GM12892 (cell line): ENCODE measurements at places on chromosomes 3 and 15.

- no peak for DNase-seq
Observed at GRCh38 chr15:73985101-73985873, 6.8 kb downstream of the STOML1 start.

- DNase-seq: no peak
Observed at GRCh38 chr15:100017140-100017539, 283.9 kb upstream of the LYSMD4 start.

DNA sequence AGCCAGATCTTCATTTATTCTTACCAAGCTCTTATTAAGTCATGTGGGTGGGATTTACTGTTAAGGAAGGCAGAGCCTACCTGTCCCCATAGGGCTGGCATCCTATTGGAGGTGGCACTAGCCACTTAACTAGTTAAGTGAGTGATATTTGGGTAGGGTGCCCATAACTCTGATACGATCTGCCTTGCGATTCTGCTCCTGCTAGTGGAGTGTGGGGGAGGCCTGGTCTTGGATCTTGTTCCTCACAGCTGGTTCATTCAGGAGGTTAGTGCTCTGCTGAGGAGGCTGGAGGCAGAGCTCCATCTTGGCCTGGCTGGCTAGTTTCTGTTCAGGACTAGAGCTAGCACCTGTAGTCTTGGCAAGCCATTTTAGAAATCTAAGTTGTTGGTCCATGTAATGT, 9.3 kb downstream of the BAHD1 start:
- DNase-seq: no peak

GRCh38 chr3:51681453-51681852, 10.4 kb downstream of the TEX264 start:
- DNase-seq: no peak

GRCh38 chr3:101061312-101061711, 68.1 kb upstream of the ABI3BP start:
- no peak for DNase-seq

- DNase-seq: no peak
Observed at GRCh38 chr15:42413920-42414319, 54.6 kb downstream of the CAPN3 start.

DNA sequence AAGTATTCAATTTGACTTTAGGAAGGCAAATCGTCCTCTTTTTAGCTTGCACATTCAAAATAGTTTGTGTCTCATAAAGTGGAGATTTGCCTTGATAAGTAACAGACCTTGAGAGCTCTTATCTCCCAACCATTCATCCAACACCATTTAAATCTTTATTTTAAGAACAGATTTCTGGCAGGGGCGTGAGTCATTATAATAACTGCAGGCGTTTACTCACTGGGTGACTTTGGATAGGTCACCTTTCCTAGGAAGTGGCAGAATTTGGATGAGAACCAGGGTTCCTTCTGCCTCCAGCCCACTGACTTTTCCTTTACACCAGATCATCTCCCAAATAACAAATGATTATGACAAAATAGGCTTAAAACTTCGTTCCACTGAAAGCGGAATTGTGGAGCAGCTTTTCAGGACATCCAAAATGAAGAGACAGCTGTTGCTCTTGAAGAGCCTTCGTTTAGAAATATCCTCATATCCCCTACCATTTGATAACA, 5.0 kb downstream of the LMCD1 start:
- no peak for DNase-seq

DNA sequence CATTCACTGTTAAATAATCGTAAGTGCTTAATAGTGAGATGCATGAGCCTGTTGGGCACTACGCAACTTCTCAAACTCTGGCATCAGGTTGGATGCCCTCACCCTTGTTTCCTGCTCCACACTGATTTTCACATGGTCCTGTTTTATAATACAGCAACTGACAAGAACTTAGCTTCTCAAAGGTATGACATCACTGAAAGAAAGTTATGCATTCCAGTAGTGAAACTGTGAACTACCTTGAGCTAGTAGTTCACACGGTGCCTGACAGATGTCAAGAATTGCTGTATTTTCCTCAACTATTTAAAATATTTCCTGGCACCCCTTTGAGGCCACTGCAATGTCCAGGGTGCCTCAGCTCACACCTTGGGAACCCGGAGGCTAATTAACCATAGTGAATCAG, 327.5 kb downstream of the RORA start:
- DNase-seq: peak; percentile 8

DNA sequence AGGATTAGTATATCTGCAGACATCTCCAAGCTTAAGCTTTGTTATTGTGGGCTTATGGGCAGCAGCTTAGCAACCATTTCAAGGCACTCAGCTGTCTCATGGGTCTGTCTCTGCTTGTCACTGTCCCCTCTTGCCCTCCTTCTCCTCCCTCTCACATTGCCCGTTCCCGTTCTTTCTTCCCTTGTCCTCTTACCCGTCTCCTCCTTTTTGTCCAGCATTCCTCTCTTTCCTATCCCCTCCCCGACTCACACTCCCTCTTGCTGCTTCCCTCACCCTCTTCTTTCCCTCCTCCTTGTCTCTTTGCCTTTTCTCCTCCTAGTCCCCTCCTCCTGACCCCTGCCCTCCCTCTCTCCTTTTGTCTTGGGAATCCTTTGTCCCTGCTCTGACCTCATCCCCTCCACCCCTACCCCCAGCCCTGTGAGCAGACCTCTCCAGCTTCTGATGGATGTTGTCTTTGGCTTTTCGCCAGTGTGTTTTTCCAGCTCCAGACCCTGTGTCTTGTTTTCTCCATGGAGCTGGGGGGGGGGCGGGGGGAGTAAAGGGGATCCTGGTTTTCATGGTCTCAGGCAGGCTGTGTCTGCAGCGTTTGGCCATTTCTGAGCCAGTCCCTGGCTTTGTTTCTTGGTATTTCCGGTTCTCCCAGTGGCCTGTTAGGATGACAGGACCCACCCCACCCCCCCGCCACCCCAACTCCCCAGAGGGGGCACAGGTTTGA, 47.9 kb upstream of the TRAK1 start:
- no peak for DNase-seq

DNA sequence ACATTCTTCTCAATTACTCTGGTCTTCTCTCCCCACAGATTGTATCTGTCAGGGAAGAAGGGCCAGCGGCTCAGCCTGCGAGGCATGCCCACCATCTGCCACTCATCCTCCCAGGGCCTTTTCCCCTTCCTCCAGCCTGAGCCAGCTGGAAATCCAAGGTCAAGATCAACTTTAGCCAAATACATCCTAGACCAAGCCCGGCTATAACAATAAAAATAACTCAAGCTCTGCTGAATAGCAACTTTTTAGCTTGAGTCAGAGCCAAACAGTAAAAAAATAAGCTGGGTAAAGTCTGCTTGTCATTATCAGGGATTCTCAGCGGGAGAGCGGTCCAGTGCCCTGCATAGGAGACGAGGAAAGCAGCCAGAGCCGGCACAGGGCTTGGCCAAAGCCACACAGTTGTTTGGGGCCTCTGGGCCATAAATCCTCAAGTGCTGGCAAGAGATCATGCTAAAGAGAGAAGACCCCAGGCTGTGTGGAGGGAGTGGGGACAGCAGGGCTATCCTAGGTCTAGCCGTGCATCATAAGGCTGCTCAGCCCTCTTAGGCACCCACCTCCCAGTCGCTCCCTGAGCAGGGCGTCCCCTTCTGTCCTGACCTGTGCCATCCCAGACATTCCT, 76.2 kb upstream of the HERC1 start:
- DNase-seq: no peak

DNA sequence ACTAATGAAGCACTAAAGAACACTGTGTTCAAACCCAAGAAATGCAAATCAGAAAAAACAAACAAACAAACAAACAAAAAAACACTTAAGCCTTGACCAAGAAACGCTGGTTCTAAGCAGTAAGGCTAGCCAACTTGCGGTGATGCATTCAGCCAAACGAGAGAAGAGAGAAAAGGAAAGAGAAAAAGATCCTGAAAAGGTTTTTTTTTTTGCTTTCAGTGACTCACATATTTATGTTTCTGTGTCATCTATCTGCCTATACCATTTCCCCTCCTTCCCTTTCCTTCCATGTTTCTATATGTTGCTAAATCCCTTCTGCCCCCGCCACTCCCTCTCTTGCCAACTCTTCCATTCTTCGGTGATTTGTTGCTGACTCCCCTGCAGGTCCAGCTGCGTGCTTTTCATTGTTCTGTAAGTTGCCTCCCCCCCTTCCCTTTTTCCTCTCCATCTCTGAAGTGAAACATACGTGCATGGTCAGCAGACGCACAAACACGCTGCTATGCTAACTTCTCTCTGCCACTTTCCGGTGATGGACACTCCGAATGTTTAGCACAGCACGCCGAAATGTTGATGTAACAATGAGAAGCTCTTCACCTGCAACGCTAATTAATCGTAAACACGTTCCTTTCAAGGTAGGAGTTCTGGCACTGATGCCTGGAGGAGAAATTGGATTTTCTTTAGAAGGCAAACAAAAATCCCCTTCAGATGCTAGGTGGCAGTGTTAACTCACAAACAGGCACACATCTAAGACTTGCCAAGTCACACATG, 154.4 kb downstream of the TUSC7 start:
- no peak for DNase-seq

GRCh38 chr3:128445357-128445756, 21.3 kb downstream of the DNAJB8 start:
- no peak for DNase-seq

DNA sequence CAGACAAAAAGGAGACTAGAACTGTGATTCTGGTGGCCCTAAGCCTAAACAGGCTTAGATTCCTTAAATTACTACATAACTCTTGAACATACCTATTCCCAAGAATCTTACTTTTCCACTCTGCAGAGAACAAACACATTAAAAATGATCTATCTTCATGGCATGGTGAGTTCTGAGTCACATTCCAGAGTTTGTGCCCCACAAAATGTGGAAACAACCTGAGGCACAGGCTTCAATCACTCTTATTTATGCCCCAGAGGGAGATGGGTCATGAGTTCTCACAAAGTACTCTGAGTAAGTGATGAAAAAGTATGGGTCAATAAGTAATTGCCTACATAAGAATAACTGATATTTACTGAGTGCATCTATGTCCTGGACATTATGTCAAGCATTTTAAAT, 137.5 kb upstream of the SLC2A2 start:
- DNase-seq: no peak

DNA sequence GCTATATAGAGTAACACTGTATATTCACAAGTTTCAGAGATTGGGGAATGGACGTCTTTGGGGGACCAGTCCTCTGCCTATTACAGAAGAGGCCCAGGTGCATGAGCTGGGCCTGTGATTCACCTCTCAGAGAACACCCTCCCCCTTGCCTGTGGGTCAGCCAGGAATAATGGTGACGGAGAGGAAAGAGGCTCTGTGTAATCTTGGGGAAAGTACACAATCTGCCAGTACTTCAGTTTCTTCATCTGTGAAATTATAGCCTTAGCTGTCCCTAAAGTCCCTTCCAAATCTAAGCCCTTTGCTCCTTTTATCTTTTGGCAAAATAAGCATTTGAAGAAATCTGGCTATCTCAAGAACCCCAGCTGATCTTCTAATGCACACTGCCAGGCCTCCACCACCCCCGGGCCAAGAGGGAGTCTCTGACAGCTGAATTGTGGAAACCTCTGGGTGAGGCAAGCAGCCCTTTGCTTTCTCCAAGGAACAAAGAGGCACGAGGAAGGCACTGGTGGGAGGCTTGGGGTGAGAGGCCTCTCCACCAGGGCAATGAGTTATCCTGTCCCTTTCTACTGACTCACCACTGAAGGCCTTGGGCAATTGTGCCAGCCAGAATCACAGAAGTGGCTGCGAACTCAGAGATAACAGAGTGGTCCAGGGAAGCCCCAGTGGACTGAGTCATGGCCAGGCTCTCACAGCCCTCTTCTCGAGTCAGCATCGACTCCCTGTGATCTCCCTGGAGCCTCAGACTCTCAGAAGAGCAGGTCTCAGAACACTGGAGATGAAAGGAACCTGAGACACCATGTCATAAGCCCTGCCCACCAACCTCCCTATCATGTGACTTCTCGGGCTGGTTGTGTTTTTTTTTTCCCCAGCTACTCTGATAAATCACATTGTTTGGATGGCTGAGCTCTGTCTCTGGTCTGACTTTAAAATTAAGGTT, 31.8 kb downstream of the CCNL1 start:
- no peak for DNase-seq

DNA sequence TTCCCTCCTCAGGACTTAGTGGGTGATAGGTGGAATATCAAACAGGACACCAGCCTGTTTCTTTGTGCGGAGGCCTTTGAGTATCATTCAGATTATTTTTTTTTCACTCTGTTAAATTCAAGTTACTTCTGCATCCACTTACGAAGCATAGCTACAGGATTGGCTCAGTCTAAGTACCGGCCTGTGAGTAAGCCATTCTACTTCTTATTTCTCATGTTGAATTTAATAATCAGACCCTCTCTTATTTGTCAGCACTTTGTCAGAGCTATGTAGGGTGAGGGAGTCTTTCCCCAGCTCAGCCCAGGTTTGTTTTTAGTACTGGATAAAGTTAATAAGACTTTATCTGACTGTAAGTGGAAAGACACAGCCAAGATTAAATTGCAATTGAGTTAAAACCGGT, 54.7 kb downstream of the ITPR1 start:
- no peak for DNase-seq

DNA sequence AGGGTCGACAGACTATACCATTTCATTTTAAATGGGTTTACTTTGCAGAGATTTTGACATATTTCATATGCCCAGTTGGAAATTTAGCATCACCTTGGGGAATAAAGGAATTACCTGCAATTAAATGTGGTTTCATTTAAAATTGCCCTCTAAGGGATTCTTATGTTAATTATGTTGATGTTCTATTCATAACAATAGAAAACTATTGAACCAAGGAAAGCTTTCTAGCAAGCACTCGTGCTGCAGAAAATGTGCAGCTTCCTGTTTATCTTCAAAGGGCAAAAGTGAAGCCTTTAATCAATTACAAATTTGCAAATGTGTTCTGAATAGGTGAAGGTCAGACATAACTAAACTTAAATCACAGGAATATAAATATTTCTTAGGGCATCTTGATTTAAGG, 352.1 kb downstream of the CHST2 start:
- DNase-seq: no peak

- DNase-seq: no peak
Observed at GRCh38 chr15:49309889-49310288, 113.2 kb upstream of the FGF7 start.

- no peak for DNase-seq
Observed at GRCh38 chr3:69740103-69741021, 1.1 kb downstream of the MITF start.

DNA sequence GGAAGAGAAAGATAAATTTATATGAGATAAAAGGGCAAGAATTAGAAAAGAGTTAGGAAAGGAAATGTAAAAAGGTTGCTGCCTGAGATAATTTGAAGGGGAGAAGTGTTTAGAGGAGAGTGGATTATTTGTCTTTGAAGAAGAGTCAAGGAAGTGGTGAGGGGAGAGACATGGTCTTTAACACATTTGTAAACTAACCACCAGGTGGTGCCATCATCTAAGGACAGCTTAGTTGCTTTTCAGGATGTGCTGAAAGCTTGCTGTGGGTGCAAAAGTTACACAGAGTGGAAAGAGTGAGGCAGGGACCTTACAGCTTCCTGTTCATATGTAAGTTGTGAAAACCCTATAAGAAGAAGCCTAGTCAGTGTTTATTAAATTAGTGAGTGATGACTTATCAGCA, 114.1 kb upstream of the DNAJC19 start:
- no peak for DNase-seq

GRCh38 chr3:194928831-194929577, 243.3 kb downstream of the FAM43A start:
- DNase-seq: no peak
